GM12865 (cell line): ENCODE measurements at places on chromosomes 7 and 10.

DNA sequence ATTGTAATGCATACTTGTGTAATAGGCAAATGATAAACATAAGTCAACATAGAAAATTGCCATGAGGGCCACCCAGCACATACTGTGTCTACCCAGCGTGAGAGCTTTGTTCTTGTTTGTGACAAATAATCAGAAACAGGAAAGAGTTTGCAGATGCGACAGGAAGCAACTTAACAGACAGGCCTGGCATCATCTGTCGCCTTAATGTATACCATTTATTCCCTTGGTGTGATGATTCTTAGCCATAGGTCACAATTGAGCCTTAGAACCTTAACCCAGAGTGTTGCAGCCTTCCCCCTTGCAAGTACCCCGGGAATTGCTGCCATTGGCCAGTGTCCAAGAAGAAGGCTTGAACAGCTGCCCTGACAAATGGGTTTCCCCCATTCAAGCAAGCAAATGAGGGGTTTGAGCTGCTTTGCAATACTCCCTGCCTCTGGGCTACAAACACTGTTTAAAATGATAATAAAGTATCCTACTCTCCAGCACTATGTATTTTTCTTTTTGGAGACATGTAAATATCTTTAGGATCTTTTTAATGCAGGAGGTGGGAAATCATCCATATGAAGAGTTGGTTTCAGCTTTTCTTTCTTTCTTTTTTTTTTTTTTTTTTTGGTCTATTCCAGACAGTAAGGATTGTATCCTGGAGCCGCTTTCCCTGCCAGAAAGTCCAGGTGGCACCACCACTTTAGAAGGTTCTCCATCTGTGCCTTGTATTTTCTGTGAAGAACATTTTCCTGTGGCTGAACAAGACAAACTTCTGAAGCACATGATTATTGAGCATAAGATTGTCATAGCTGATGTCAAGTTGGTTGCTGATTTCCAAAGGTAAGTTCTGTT is 80.0 kb downstream of the ZNF277 start:
- peak; percentile 52 for DNase-seq

DNA sequence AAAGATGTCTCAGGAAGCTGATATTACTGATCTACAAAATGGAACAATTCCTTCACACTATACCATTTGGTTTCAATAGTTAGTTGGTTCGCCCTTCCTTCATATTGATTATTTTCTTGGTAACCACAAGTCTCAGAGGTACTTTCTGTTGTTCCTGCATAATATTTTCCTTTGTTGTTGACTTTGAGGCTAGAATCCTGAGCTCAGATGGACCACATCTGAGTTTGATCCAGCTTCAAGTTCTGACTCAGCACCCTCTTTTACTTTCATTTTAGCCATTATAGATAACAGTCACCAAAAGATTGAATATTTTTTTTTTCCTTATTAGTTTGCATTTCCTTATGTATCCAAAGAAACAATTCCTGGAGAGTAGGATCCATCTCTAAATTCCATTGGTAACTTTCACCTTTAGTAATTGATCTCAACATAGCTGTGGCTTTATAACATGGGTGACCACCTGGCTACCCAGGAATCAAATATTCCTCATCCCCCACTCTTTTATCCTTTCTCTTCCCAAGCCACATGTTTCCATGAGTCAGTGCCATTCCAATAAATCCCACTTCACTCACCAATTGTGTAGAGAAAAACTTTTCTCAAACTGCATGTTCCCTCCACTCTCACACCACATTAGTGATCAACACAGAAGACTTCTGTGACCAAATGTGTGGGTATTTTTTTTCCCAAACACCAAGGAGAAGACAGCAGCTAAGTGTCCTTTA is 9.7 kb upstream of the ABCA13 start:
- no peak for DNase-seq

DNA sequence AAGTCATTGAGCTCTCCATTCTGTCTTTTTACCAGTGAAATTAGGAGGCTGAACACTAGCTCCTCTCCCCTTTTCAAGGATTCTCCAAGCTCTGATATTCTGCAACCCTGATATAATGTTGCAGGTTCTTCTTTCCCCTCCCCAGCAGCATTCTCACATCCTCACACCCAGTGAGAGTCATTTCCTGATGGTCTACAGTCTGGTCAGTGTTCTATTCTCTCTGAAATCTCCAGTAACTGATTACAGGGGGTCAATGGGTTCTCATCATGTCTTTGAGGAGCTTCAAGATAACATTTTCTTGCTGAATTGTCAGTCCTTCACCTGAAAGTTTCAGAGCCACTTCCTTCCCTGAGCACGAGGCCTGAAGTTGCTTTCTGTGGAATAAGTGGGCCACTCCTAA is 299.4 kb downstream of the PTEN start:
- peak; percentile 34 for DNase-seq

- DNase-seq, result no peak
Observed at GRCh38 chr7:137235434-137235833, 108.1 kb downstream of the PTN start.

GRCh38 chr10:34717429-34717828 is 97.7 kb downstream of the PARD3 start:
- DNase-seq, result no peak

DNA sequence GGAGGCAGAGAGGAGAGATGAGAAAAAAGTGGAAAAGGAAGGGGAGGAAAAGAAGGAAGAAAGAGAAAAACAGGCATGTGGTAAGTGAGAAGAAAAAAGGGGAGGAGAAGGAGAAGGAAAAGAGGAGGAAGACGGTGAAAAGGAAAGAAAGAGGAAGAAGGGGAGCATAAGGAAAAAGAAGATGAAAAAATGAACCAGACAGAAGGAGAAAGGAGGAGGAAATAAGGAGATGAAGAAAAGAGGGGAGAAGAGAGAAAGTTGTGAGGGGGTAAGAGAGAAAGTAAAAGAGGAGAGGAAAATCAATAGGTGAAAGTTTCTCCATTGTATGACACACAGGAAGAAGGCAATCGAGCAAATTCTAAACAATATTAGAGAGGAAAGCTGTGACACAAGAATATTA is 663.8 kb downstream of the GRID1 start:
- no peak for DNase-seq
